ENCODE measurements at places on chromosomes 5 and 9. TPM values are rescaled to one million over a fixed set of nuclear protein-coding genes. Genes with fewer than 3 reads are reported as not detected.

DNA sequence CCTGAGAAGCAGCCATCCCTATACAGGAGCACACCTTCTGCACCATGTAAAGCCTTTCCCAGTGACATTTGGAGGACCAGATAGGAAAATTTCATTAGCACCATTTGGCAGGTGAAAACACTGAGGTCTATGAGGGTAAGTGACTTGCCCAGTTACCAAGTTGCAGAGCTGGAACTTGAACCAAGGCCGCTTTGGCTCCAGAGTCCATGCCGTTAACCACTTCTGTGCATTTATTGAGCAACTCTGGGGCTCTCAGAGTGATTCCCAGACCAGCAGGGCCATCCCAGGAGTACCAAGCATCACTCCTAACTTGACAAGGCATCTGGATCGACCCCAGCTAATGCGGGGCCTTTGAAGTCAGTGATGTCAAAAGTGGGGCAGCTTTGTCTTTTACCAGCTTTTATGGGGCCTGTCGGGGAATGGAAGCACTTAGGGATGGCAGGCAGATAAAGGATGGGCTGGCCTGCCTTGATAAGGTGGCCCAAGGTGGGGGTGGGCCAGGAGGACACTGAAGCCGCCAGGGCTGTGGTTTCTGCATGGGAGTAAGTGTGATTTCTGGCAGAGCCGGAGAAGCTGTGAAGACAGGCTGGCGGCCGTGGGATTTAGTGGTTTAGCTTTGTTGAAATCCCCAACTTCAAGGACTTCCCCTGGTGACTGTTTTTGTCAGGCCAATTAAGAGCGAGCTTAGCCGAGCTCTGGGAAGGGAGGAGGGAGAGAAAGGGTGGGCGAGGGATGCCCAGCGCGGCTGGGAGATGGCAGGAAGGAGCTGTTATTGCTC is 127.3 kb downstream of the MACROH2A1 start:
- DNase-seq: no peak

DNA sequence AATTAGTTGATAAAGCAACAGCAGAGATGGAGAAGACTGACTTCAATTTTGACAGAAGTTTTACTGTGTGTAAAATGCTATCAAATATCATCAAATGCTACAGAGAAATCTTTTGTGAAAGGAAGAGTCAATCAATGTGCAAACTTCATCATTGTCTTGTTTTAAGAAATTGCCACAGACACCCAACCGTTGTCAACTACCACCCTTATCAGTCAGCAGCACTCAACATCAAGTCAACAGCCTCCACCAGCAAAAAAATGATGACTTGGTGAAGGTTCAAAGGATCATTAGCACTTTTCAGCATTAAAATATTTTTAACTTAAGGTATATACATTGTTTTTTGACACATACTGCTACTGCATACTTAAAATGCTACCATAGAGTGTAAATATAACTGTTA is 888.8 kb downstream of the CDH18 start:
- no peak for DNase-seq

- no peak for DNase-seq
These were observed 38.3 kb downstream of the PIK3R1 start for GRCh38 chr5:68253624-68254585.

DNA sequence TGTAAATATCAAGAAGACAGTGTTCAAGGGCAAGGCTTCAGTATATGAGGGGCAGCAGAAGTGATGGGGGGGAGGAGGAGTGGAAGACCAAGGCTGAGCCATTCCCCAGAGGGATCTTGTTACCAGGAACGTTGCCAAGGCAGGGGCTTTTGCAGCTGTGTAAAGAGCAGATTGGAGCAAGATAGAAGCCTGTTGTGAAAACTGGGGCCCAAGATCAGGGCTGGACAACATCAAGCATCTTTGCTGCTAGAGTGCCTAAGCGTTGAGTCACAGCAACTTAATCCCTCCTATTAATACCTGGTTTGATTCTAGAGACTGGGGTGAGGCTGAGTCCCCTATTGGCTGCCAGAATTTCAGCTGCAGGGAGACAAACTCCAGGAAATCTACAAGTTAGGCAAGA is 18.4 kb upstream of the ERCC6L2 start:
- no peak for DNase-seq

DNA sequence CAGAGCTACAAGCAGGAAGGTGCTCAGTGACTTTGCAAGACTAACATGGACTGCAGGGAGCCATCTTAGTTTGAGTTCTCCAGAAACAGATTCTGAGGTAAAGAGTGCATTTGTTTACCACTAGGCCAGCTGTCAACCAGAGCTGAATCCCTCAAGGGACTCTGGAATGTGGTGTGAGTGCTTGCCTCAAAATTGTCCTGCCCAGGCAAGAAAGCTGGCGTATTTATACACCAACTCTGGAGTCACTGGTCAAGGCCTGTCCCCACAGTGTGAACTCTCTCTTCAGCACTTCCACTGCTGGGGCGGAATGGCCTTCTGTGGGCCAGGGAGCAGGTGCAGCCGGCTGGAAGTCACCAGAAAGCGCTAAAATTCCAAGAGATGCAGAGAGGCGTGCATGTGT is 139.2 kb upstream of the TBCA start:
- no peak for DNase-seq

GRCh38 chr9:77276799-77277198 is 99.5 kb downstream of the VPS13A start:
- DNase-seq: no peak

The ANKRD33B gene
- 2.9 TPM for total RNA-seq

The PDCD1LG2 gene
- total RNA-seq: 2.4 TPM

The MAMDC2 gene
- 10.0 TPM for total RNA-seq
